ENCODE measurements at places on chromosomes 2 and 18. TPM values are rescaled to one million over a fixed set of nuclear protein-coding genes. Genes with fewer than 3 reads are reported as not detected.

Gene FAM110C
- total RNA-seq = not detected

Gene RAX
- total RNA-seq = not detected

Gene CCBE1
- not detected for total RNA-seq

Gene MAL
- not detected for total RNA-seq

Gene LRP2
- not detected for total RNA-seq

Gene RABL2A
- 5.5 TPM for total RNA-seq

Gene SKOR2
- not detected for total RNA-seq

GRCh38 chr2:13009027-13009642, 292.4 kb downstream of the TRIB2 start:
- DNase-seq = no peak

DNA sequence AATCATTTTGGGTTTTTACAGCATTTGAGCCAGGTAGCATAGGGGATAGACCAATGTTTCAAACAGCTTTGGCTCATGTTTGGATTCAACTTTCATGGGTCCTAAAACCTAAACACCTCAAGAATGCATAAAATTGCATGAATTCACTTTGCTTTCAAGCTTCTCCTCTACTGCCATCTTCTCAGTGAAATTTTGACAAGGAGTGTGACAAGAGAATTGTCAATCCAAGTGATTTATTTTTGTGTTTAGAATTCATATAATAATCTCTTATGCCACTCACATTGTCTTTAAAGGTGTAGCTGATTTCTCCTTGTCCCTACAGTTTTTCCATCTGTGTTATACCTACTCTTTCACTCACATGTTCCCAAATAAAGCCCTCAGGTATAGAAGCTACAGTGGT, 264.8 kb upstream of the RND3 start:
- no peak for DNase-seq

DNA sequence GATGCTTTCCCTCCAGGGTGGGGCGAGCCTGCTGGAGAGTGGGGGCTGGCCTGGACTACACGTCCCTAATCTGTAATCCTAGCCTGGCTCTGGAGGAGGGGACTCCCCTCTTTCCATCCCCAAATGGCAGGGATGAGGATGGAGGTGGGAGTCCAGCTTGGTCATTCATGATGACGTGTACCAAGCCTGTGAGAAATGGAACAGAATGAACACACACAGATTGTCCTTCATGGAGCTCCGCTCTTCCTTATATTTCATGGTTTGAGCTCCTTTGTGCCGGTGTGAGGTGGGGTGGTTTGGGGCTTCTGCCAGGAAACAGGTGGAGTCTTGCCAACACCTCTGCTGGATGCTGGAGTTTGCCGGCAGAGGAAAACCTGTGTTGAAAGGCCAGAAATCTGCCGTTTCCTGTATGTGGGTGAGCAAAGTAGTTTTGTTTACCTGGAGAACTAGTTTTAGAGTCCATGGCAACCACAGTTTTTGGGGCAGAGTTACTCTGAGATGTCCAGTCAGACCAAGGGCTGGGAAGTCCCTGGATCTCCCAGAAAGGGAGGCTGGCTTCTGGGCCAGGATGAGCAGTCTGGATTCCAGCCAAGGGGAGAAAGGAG, 417.6 kb upstream of the MEX3C start:
- DNase-seq = no peak

DNA sequence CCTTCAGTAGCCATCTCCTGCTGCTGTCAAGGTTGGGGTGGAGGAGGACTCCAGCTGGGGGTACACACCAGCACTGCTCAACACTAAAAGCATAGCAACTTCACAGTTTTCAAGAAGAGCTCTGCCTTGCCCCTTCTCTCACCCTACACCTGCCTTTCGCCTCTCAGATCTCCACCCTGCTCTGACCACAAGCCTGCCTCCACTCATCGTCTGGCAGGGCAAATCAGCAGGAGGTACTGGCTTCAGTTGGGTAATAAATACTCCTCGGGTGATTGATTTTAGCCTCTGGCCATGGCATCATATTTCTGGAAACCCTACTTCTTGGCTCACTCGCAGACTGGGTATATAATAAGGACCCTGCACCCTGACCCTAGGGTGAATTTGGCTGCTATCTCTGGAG, 3.1 kb upstream of the PRKAG3 start:
- DNase-seq = no peak

GRCh38 chr2:85355521-85355920, 952 bp downstream of the ELMOD3 start:
- no peak for DNase-seq

DNA sequence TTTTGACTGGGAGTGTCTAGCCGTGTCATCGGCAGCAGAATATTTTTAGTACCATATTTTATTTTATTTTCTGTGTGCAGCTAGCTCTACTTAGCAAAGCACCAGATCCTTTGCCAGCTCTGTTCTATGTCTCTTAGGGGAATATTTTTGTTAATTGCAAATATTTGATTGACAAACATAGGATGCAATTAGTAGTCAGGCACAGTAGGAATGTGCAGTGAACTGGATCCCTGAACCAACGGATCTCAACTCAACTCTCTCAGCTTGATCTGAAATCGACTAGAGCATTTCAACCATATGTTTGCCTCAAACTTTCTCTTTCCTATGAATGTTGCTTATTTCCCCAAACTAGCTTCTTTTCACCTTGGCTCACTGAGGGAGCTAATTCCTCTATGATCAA, 998.0 kb upstream of the FANCL start:
- no peak for DNase-seq

- DNase-seq = no peak
Measured at GRCh38 chr2:146278881-146279280, 1565.9 kb upstream of the ACVR2A start.

DNA sequence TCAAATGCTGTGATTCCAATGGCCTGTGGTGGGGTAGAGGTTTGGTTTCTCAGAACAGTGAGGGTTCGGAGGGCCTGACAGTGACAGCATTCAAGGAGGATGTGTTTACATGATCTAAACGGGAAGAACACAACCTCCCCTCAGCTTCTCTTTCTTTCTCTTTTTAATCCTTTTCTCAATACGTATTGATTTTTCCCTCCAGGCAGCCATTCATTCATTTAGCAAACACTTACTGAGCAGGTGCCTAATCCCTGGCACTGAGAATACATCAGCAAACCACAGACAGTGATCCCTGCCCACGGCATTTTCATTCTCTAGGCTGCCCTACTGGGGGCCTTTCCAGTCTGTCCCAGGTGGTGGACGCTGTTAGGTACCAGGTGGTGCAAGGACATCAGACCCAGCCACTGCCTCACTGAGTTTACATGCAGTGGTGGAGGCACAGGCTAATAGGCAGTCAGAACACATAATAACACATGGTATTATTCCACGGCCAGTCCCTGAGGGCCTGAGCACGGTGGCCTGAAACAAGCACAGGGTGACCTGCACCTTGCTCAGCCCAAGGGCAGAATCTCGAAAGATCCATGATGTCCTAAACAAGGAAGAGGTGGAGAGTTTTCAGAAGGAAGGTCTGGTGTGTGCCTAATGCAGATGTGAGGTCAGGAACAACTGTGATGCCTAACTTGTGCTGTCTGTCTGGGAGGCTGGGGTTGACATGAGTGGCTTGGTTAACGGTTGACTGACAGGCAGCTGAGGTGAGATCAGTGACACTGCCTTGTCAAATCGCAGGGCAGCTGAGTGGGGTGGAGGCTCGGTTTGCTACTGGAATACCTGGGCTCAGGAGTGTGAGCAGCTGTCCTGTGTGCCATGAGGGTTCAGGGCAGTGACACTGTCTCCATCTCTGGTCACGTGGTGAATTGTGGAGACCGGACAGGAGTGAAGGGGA, 785.5 kb upstream of the HS6ST1 start:
- DNase-seq = no peak

GRCh38 chr18:75207310-75208154, 1.4 kb downstream of the PTGR3 start:
- DNase-seq = peak; percentile 45

DNA sequence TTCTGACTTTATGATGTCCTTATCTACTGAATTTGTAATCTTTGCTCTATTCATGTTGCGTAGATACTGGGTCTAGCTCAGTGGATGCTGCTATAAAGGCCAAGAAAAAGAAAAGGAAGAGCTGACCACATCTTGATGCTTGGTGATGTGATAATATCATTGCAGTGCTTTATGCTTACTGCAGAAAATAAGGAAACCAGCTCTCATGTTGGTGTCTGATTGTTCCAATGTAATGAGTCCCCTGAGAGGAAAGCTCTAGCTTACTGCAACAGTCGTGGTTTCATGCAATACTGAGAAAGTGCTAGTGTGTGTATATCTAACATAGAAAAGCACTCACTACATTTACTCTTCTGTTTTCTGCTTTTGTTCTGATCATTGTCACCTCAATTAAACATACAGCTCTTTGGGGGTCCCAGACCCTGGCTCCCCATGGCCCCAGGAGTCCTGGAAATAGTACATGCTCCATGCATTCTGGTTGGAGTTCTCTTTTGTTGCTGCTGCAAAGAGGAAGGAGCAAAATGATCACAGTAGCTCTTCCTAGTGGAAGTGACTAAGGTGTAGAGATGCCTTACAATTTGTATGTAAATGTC, 338.8 kb downstream of the CYRIA start:
- DNase-seq = no peak
